ENCODE measurements at places on chromosomes 12 and 14. TPM values are rescaled to one million over a fixed set of nuclear protein-coding genes. Genes with fewer than 3 reads are reported as not detected.

DNA sequence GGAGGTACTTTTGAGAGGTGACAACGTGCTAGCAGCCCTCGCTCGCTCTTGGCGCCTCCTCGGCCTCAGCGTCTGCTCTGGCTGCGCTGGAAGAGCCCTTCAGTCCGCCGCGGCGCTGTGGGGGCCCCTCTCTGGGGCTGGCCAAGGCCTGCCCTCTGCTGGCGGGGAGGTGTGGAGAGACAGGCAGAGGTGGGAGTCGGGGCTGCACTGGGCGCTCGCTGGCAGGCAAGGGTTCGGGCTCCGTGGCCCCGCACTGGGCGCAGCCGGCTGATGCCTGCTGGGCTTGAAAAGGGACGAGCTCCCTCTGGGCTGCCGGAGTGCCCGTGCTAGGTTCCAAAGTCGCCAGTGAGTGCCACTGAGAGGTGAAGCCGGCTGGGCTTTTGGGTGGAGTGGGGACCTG, 580.0 kb downstream of the DIO2 start:
- H3K4me3 ChIP-seq = no peak overlapping the region
- H3K27ac ChIP-seq = no peak overlapping the region
- no peak for DNase-seq
- no peaks in the 10 kb centered on the region for H3K27me3 ChIP-seq
- no peaks in the 10 kb centered on the region for H3K4me1 ChIP-seq

DNA sequence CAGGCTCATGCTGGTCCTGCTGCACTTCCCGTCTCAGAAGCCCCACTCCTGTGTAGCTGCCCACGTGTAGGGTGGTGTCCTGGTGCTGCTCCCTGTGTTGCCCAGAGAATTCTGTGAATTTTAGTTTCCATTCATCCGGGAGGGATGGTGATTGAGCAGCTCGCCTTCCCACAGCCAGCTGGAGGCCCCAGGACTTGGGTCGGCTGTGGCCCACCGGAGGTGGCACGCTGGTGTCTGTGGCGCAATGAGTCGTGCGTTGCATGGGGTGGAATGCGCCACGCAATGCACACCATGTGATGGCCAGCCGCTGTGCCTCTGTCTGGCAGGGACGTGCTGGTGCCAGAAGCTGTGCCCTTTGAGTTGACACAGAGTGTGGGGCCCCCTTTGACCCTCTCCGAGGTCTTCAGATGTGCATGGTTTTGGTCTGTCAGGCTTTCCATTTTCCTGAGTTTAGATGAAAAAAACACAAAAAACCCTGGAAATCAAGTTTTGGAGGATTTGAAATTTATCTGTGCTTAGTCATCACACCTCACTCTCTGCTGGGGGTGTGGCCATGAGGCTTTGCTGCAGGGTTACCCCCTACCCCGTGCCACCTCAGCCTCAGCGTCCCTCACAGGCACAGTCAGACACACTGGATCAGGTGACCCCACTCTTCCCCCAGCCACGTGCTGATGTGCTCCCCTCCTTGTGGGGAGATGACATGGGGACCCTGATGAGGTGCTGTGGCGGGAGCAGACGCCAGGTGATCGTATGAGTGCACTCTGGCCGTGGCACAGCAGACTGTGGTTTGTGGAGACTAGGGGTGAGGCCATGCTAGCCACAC, 64.6 kb downstream of the EP400 start:
- H3K36me3 ChIP-seq = peaks cover 5% of the 10 kb centered on the region
- no peaks in the 10 kb centered on the region for H3K27me3 ChIP-seq
- no peaks in the 10 kb centered on the region for H3K4me1 ChIP-seq

DNA sequence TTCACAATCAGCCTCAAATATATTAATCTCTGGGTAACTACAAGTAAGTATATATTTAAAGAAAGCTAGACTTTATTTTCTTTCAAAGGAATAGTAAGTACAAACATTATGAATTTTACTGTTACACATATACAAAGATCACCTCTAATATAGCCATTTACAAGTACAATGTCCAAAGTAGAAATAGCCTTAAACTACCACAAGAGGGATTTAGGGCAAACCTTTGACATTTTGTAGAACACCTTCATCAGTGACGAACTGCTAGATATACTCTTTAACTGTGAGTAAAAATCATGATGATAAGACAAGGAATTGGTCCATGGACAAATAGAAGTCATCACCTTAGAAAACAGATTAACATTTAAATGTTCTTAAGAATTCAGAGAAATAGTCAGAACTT, 69.8 kb downstream of the CNTN1 start:
- H3K27me3 ChIP-seq = no peaks in the 10 kb centered on the region
- H3K27ac ChIP-seq = no peak overlapping the region
- H3K4me1 ChIP-seq = no peaks in the 10 kb centered on the region
- no peaks in the 10 kb centered on the region for H3K36me3 ChIP-seq
- no peak overlapping the region for H3K4me3 ChIP-seq

DNA sequence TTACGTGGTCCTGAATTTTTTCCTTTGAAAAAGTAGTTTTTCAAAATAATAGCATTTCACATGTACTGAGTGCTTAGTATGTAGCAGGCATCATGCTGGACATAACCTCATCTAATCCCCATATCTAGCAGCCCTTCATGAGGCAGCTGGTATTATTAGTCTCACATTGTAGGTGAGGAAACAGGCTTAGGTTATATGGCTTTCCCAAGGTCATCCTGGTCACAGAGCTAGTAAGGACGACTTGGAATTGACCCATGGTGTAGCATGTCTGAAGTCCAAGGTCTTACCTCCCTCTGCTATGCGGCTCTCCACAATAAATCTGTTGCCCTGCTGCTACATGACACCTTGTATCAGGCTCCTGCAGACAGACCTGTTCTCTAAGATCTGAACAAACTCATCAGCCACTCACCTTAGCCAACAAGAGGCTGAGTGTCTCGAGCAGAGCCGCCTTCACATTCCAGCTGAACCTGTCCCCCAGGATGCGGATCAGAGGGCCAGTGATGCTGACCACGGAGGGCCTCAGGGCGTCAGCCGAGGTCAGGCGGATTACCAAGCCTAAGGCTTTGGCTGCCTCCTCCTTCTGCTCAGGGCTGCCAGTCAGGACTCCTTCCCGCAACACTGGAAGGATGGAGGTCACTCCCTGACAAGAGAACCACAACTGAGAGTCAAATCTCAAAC, 19.7 kb upstream of the RAB35 start:
- H3K36me3 ChIP-seq = peaks cover 25% of the 10 kb centered on the region
- no peaks in the 10 kb centered on the region for H3K27me3 ChIP-seq
- no peak overlapping the region for H3K4me3 ChIP-seq

- no peak for DNase-seq
- peaks cover 24% of the 10 kb centered on the region for H3K4me1 ChIP-seq
- H3K4me3 ChIP-seq = no peak overlapping the region
- peak overlapping the region; percentile 27 for H3K27ac ChIP-seq
Observed at GRCh38 chr12:14920475-14921126, 17.7 kb downstream of the ERP27 start.

GRCh38 chr12:118330421-118331018, 42.2 kb downstream of the TAOK3 start:
- H3K27ac ChIP-seq = peak overlapping the region; percentile 74
- no peaks in the 10 kb centered on the region for H3K27me3 ChIP-seq
- DNase-seq = no peak
- peaks cover 6% of the 10 kb centered on the region for H3K36me3 ChIP-seq

- peak; percentile 29 for DNase-seq
- H3K4me1 ChIP-seq = peaks cover 14% of the 10 kb centered on the region
Observed at GRCh38 chr12:21301-22189, 45.0 kb upstream of the IQSEC3 start.

DNA sequence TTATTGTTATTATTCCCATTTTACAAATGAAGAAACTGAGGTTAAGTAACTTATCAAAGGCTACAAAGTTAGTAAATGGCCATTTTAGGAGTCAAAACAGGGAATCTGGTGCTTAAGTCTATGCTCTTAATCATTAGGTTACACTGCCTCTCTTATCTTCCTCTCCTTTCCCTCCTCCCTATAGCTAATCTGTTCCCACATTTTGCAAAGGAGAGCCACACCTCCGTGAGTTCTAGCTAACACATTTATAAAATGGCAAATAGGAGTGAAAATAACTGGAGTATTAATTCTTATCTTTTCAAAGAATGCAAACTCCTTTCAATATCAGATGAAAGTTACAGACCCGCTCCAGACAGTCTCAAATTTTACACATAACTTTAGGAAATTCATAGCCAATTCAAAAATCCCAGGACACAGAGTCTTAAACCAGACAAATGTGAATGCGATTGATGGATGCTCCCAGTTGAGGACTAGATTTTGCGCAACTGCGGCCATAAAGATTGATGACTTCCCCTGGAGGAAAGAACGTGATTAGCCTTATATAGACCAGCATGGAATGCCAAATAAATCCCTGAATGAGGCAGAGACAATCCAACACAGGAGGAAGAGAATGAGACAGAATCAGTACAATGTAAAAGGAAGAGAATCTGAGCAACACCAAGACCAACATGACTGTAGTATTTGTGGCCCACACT, 225.0 kb upstream of the ARID2 start:
- no peak overlapping the region for H3K4me3 ChIP-seq
- peaks cover 5% of the 10 kb centered on the region for H3K27me3 ChIP-seq
- no peak for DNase-seq
- no peaks in the 10 kb centered on the region for H3K36me3 ChIP-seq
- H3K4me1 ChIP-seq = peaks cover 9% of the 10 kb centered on the region

DNA sequence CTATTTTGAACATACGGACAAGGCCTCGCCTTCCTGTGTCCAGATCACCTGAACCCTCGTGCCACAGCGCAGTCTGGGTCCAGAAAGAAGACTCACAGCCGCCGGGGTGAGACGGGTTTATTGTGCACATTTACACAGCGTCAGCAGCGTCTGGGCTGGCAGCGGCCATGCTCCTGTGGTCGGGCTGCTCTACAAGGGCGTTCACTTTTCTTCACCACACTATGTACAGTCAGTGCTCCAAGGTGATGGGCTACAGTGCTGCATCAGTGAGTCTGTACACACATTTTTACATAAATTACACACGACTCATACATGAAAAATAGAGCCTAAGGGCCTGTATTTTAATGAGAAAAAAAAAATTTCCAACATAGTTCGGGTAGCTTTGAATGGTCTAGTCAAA, 18.0 kb downstream of the ZFYVE21 start:
- H3K4me3 ChIP-seq = no peak overlapping the region
- no peak overlapping the region for H3K27ac ChIP-seq
- no peaks in the 10 kb centered on the region for H3K4me1 ChIP-seq
- H3K27me3 ChIP-seq = no peaks in the 10 kb centered on the region
- peaks cover 2% of the 10 kb centered on the region for H3K36me3 ChIP-seq

DNA sequence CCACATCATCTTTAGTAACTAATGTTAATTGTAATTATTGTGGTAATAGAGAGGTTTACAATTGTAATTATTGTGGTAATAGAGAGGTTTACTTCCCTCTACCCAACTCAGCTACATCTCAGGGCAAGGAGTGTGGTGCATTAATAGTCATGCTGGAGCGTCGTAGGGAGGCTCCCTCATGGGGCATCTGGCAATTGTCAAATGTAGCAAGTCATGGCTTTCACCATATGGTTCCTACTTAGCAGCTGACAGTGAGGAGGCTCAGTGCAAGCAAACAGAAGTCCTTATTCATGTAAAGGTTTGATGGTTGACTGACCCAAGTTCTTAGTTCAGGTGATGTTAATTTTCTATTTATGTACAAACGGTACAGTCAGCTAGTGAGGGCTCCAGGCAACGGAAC, 1012.0 kb downstream of the FLRT2 start:
- no peak overlapping the region for H3K4me3 ChIP-seq
- no peaks in the 10 kb centered on the region for H3K4me1 ChIP-seq
- no peak overlapping the region for H3K27ac ChIP-seq
- H3K36me3 ChIP-seq = no peaks in the 10 kb centered on the region
- no peaks in the 10 kb centered on the region for H3K27me3 ChIP-seq

The TRIM9 gene
- total RNA-seq = 1.4 TPM

The IFNG-AS1 gene
- total RNA-seq = not detected

Data from activated T-cell treated with anti-CD3 and anti-CD28 coated beads, Interleukin-2, amount 50 U/mL, for 72 hours (primary cell).